ENCODE measurements at places on chromosomes 1 and 21.

DNA sequence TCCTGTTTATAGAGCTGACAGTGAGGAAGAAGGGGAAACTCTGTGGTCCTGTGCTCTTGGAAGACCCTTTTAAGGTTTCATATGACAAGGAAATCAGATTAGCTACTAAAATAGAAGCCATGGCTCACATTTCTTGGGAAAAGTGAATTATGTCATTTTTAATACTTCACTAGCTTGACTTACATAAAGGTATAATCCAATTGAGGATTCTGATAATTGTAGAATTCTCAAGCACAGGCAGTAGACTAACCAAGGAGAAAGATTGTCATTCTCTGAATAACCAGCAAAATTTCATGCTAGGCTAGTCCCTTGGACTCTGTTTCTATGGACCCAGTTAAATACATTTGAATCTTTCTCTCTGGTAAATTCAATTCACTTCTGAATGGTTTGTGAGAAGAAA, 613.0 kb upstream of the BEND5 start:
- DNase-seq = no peak

DNA sequence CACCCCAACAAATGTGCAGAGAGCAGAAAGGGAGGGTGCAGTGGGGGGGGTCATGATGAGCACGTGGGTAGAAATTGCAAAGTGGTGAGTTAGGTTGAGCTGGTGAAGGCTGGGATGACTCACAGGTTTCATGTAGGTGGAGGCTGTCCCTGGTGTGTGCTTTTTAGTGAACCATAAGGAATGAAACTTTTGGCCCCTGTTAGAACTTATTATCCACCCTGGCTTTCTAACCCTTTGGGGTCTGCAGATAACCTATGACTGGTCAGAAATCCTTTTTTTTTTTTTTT, 46.9 kb downstream of the DOP1B start:
- peak; percentile 88 for DNase-seq

DNA sequence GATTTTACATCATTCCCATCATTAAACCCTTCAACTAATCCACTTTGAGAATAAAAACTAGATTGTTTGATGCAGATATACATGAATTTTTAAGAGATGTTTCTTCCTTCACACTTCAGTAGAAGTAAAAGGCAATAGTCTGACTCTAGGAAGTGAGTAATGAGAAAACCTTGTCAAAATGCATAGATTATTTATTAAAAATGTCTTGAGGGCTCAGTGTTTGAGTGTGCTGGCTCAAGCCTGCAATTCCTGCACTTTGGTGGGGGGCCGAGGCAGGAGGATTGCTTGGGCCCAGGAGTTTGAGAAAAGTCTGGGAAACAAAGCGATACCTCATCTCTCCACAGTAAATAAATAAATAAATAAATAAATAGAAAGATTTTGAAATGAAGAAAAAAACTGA, 177.1 kb downstream of the NEGR1 start:
- DNase-seq = peak; percentile 3

DNA sequence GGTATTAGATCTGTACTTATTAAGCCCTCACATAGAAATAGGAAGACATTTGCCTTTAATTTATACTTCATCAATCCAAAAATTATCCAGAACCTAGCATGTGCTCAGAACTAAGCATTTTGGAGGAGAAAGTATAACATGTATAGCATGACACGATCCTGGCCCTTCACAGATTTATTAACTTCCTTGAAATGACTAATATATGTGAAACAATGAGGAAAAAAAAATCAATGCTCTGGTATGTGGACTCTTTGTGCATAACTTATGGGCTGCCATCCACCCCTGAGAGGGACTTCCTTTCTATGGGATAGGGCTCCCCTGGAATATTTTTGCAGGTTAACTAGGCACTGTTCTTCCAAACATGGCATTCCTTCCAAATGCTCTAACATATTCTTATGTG, 36.6 kb downstream of the CCDC185 start:
- no peak for DNase-seq

GRCh38 chr21:45202889-45203288, 84.8 kb downstream of the POFUT2 start:
- DNase-seq = peak; percentile 12

- DNase-seq = no peak
These were observed 69.8 kb downstream of the HFM1 start for GRCh38 chr1:91334856-91335255.

DNA sequence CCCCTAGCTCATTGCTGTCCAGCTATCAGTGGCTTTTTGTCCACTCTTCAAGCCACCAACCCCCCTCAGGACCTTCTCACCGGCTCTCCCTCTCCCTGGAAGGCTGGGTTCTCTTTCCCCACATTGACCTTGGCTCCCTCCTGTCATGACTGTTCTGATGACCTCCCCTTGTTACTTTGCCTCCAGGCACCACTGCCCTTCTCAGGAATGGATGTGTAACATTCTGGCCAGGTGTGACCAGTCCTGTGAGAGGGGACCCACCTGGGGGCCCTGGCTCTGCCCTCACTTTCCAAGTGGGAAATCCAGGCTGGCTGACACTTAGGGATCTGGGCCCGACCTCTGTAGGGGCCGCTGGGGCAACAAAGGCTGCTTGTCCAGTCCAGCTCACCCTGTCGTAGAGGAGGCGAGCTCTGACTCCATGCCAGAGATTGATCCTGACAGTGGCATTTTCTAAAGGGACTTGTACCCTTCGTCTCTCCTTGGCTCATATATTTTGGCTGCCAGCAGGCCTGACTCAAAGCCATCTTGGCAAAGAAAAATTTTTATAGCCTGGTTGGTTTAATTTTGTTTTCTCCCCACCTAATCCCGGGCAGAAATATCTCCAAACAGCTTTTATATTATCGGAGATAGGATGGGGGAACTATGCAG, 37.9 kb upstream of the USP24 start:
- no peak for DNase-seq

All from fibroblast of skin of right biceps (primary cell).